NCI-H1105 (cell line): ENCODE measurements at places on chromosomes 13 and 19.

GRCh38 chr13:43391036-43391435 is 367.6 kb downstream of the DNAJC15 start:
- DNase-seq: no peak

GRCh38 chr19:3862826-3863500 is 5.9 kb downstream of the ZFR2 start:
- no peak for DNase-seq

GRCh38 chr13:81106348-81106747 is 765.4 kb upstream of the SPRY2 start:
- DNase-seq: no peak

- no peak for DNase-seq
Measured at GRCh38 chr13:46361276-46361934, 25.6 kb downstream of the RUBCNL start.

- DNase-seq: no peak
Measured at GRCh38 chr13:25762795-25763377, 288.9 kb downstream of the SHISA2 start.

- no peak for DNase-seq
Measured at GRCh38 chr13:84380866-84381265, 498.6 kb upstream of the SLITRK1 start.
